ENCODE measurements at places on chromosomes 5 and 9.

DNA sequence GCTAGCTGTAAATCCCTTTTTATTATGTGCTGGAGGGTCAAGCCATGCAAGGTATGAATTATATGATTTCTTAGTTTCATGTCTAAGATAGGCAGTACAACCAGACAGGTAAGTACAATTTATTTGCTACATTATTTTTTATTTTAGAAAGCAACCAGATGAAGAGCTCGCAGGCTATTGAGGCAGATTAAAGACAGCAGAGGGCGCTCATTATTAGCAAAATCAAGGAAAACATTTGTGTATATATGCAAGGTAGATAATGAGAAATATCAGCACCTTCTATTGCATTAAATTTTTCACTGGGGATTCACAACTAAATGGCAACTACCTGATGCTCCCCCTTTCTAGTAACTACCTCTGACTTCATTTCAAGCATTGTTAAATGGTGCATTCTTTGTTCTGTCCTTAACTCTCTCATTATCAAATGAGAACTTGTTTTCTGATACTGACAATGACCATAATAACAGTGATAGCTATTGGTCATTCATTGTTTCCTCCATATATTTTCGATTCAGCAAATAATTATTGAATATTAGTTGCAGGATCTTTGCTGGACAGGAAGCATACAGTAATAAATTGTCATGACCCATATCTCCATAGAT, 8.6 kb downstream of the SCGB3A2 start:
- DNase-seq: no peak

DNA sequence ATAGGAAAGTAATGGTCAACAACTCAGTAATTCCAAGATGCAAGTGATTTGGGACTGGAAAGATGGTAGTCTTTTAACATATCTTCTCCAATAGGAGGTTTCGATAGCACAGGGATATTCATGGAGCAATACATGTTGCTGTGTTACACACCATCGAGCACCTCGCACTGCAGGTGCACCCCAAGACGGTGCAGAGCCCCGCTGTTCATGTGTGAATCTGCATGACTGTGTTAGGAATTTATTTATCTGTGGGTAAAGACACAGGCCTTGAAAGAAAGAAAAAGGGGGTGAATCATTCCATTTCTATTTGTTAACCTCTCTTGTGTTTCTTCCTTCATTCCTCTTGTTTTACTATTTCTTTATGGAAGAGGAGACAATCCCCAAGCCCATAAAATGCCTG, 217.1 kb downstream of the EBF1 start:
- no peak for DNase-seq

DNA sequence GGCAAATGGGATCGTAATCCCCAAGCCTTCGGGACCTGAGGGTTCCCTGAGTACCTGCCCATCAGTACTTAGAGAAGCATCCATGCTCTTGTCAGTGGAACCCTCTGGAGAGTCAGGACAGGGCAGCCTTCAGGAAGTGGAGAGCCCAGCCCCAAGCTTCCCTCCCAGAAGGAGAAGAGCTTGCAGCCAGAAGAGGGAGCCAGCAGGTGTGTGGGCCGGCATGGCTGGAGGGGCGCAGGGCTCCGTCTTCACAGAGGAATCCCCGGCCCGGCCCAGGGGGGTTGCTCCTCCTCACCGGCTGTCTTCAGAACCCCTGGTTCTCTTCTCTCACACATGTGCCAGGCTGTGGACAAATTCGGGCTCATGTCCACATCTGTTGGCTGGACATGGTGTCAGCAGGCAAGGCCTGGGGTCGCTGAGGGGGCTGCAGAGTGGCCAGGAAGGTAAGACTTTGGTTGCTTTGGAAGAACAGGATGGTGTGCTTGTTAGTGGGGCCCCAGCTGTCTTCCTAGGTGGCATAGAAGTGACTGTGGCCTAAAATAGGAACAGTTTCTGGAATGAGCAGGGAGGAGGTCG, 58.9 kb upstream of the RXRA start:
- no peak for DNase-seq

DNA sequence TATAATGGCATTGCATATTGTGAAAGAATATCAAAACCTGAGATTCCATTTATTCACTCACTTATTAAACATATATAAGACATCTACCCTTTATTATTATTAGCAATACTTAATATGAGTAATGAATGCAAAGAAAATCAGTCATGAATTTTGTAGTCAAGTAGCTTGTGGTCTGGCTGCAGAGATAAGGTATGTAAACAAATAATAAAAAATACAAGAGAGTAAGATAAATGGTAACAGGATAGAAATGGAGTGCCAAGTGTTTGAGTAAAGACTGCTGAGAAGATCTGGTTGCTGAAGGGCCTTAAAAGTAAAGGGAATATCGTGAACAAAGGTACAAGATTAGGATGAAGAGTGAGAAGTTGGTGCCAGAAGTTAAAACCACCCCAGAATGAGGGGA, 18.4 kb downstream of the TRIM32 start:
- no peak for DNase-seq

- DNase-seq: no peak
These were observed 11.2 kb downstream of the RCL1 start for GRCh38 chr9:4803670-4804530.

DNA sequence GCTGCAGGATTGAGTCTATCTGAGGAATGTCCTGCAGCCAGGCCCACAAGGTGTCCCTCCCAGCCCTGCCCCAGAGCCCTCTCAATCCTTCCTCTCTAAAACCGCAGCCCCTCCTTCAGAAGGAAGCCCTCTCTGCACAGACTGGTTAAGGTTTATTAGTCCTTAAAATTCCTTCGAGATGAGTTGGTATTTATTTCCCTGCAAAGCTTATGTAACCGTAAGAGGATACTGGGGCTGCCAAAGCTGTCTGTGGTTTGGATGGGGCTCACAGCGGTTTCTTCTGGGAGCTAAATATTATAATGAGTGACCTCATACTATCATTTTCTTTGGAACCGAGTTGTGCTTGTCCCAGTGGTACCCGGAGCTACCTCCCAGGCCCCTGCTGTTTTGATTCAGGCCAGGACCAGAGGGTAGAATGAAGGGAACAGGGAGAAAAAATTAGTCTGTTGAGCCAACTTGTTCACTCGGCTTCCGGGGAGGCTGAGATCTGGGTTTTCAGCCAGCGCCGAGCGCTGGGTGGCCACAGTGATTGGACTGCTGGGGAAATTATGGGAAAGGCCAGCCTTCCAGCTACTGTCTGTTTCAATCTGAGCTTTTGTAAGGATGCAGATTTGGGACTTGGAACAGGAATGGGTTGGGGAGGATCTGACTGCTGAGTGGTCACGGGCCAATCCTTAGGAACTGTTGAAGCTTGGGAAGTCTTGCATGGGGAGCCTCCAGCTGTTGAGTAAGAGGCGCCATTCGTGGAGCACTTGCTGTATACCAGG, 107.5 kb downstream of the NDFIP1 start:
- DNase-seq: no peak

- DNase-seq: no peak
These were observed 211.8 kb downstream of the DCP2 start for GRCh38 chr5:113188436-113188835.

GRCh38 chr5:73344835-73345234, 103.7 kb downstream of the FOXD1 start:
- no peak for DNase-seq

DNA sequence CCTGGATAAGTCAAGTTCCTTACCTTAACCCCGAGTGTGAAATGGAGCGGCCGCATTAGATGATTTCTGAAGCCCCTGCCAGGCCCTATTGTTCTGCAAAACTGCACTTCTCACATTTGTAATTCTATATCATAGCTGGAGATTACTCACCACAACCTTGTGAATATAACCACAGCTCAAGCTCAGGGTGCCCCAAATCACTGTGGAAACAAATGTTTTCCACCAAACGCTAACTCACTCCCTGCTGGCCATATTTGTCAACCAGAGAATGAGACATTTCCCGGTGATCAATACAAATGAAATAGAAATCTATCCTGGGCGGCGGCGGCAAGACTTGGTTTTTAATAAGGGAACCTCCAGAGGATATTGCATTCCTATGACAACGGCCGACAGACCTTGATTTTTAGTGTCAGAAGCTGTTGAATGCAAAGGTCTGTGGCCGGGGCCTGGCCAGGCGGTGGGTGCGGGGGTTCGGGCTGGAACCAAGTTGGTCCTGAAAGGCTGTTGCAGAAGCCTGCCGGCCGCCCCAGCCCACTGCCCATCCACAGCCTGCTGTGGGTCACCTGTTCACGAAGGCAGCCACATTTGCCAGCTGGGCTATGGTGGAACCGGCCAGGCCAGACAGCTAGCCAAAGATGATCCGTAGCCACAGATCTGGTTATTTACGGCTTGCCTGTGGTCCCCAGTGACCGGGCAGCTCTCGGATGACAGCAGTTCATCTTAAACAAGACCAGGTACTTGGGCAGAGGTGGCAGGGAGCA, 93.9 kb upstream of the LMX1B start:
- DNase-seq: no peak

DNA sequence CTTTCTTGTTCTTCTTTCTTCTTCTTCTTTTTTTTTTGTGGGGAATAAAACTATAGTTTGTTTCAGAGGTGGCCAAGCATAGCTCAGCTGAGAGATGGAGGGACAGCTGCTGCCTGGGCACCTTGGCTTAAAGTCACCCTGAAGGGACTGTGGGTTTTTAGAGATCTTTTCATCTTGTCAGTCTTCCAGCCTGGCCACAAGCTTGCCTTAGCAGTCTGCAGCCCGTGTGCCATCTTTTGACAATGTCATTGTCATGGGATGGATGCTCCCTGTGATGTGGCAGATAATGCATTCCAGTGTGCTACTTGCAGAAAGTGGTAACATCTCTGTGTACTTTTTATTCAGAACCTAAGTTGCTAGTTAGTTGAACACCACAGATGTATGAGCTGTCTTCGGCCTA, 280.8 kb downstream of the FANCC start:
- DNase-seq: no peak

GRCh38 chr5:89449392-89450148, 566.6 kb upstream of the MEF2C start:
- DNase-seq: no peak

- DNase-seq: no peak
These were observed 17.3 kb upstream of the IGFBPL1 start for GRCh38 chr9:38441347-38442085.

GRCh38 chr5:139425497-139425896, 13.8 kb downstream of the DNAJC18 start:
- DNase-seq: no peak

DNA sequence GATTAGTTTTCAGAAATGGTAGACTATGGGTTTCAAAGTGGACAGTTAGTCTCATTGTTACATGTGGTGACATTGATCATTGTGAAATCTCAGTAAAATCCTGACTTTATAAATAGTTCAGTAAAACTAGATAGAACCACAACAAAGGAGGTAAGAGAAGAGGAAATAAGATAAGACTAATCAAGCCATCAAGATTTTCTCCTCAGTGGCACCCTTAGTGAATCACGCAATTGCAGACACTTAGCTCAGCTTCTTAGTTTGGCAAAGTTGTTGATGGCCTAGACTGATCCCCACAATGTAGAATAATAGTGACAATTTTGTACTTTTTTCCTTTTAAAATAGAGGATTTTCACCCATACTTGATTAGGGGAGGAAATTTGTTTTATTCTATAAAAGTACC, 426.7 kb upstream of the ITGA1 start:
- no peak for DNase-seq

DNA sequence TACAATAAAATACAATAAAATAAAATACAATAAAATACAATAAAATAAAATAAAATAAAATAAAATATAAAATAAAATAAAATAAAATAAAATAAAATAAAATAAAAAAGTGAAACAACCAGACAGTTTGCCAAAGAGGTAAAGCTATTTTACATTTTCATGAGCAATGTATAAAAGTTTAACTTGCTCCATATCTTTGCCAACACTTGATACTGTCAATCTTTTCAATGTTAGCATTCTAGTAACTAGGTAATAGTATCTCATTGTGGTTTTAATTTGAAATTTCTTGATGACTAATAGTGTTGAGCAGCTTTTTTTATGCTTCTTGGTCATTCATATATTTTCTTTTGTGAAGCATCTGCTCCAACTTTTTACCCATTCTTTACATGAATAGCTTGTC, 17.3 kb downstream of the TTC33 start:
- DNase-seq: no peak

DNA sequence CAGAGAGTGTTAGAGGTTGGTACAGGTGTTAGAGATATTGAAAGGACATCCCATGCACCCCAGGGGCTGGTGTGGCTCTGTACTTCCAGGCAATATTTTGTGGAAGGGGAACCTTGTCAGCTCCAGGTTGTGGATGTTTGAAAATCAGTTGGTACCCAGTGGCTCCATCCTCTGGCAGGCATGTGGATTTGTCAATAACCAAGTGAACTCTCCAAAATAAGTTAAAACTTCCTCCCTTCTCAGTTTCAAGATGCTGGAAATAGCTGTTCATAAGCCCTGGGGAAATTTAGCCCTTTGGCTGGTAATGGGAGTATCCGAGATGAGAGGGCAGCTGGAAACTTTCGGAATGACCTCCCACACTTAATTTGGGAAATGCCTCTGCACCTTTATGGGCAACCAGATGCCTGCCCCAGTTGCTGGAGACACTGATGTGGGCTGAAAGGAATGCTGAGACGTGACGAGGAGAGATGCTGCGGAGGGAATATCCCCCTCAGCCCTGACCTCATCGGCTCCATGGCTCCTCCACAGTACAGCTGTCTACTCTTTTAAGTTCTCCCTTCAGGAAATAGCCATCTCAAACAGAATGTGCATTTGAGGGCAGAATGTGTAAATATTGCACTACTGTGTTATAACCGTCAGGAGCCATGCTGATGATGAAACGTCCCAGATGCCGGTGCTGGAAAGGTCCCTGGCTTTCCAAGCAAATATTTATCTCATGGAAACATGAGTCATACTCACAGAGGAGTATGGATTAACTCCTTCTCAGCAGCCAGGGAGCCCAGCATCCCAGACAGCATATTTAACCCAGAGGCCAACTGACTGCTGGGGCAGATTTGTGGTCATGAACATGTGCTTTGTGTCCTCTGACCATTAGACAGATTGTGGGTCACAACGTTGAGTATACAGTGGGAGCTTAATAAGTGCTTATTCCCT, 29.5 kb downstream of the TGFBI start:
- no peak for DNase-seq

GRCh38 chr9:4665357-4665756, 923 bp downstream of the SPATA6L start:
- DNase-seq: no peak

- no peak for DNase-seq
These were observed 78.2 kb downstream of the LURAP1L start for GRCh38 chr9:12853051-12853450.

GRCh38 chr5:143492783-143493182, 89.3 kb upstream of the NR3C1 start:
- DNase-seq: no peak

GRCh38 chr5:74372502-74373064, 267.9 kb downstream of the ENC1 start:
- DNase-seq: no peak

Data from spinal cord (tissue), 10 donors.